Bronchial epithelial cell (primary cell): ENCODE measurements at places on chromosomes 13 and 19.

GRCh38 chr19:12985049-12985776 is 10.1 kb upstream of the NFIX start:
- DNase-seq, result no peak

DNA sequence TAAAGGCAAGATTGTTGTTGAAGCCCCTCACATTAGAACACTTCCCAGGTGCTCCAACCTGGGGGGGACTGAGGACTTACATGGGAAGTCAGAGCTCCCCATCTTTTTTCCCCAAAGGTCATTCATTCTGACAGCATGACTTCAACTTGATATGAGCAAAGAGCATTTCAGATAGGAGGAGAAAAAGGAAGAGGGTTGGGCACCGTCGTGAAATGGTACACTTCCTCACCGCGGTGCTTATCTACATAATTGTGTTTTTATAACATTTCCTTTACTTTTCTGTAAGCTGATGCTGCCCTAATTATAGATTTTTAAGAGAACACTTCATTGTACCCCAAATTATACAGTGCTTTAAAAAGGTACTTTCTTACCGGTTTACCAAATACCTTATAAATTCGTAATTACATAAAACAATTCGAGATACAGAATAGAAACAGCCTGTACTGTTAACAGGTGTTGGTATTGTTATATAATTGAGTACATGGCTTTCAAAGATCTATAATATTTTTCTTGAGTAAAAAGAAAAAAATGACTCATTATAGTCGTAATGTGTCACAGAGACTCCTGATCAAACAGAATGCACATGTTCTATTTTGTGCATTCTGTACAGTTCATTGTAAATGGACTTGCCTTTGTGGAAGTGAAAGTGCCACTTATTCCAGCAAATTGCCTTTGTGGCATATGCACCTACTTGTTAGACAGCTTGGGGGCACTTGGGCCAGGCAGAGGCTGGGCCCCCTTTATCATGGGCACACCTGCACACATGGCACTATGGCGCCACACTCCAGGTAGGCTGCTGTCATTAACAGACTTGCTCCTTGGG is 81.8 kb downstream of the GGACT start:
- DNase-seq, result no peak

GRCh38 chr19:56721714-56722113 is 50.2 kb upstream of the ZNF835 start:
- DNase-seq, result no peak

DNA sequence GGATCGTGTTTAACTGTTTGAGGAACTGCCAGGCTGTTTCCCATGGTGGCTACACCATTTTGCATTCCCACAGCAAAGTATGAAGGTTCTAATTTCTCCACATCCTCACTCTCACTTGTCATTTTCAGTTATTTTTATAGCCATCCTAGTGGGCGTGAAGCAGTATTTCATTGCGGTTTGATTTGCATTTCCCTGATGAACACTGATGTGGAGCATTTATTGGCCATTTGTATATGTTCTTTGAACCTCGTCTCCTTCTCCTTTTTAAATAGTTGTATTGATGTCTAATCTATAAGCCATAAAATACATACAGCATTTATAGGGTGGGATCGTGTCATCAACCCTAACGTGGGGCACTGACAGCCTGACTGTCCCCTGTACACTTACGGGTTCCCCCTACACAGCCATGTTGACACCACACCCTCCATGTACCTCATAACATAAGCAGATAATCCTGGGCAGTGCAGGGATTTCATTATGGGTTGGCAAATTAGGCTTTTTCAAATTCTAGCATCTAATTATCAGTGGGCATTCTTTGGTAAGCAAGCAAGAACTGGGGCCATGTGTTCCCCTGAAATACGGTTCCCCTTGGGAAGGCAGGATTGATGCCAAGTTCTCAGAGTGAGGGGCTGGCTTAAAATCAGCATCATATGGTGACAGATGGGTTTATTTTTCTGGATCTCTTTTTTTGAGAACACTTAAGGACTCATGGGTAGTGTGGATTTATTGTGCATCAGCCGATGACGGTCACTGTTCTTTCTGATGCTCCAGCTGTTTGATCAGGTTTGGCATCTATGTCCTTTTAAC is 11.6 kb upstream of the ZBTB45 start:
- DNase-seq, result no peak

DNA sequence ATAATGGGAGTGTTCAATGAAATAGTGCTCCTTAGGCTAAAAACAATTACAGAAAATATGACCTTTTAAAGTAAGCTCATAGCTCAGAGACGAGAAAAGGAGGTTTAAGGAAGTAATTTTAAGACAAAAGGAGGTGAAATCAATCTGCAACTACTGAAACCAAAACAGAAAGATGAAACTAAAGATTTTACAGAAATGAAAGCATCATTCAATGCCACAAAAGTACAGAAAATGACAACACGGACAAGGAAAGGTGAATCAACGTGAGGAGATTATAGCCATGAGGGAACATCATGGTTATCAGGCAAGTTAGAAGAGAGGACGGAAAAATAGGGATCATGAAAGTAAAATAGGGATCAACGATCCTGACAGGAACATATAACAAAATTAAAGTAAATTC is 745.2 kb downstream of the PCDH17 start:
- no peak for DNase-seq

DNA sequence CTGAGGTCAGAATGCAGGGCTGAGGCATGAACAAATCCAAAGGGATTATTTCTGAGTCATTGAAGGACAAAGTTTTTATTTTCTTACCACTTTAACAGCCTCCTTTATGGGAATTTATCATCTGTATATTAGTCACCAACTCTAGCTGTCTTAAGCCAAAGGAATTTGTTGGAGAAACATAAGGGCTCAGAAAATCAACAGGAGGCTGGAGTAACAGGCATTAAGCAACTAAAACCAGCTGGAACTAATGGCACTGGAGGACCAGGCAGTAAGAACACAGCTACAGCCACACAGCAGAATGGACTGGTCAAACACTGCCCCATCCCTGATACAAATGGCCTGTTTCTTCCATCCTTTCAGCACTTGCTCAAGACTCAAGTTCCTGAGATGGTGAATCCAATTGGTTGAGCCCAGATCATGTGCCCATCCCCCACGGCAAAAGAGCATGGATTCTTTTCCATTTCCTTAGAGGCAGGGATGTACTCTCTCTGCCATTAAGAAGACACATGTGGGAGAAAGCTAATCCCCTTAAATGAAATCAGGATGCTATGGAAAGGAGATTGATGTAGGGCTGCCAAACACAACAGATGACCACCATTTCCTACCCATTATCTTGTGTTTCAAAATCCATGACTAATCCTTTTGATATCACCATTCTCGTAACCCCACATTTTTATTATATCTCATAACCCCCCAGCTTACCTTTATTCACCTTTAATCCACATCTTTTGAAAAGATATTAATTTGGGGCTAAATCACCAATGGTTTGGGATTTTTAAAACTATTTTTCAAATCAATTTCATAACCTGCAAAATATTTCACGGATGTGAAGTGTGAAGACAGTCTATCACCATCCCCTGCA is 157.0 kb upstream of the FNDC3A start:
- DNase-seq, result peak; percentile 88

DNA sequence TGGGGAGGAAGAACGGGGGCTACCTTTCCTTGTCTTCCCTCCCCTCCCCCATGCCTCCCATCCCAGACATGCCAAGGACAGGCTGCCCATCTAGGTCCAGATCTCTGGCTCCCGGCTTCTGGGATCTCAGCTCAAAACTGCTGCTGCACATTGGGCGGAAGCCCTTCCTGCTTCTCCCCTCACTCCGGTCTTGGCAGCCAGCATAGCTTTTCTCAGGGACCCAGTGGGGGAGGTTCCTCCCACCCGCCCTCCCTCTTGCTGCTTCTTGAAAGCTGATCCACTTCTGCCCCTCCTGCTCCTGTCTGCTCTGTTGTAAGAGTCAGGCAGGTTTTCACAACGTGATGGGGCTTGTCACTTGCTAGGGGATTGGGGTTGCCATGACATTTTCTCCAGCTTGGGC is 21.7 kb upstream of the RNF17 start:
- DNase-seq, result peak; percentile 61

- DNase-seq, result no peak
These were observed 61.3 kb upstream of the POMP start for GRCh38 chr13:28597641-28598040.

DNA sequence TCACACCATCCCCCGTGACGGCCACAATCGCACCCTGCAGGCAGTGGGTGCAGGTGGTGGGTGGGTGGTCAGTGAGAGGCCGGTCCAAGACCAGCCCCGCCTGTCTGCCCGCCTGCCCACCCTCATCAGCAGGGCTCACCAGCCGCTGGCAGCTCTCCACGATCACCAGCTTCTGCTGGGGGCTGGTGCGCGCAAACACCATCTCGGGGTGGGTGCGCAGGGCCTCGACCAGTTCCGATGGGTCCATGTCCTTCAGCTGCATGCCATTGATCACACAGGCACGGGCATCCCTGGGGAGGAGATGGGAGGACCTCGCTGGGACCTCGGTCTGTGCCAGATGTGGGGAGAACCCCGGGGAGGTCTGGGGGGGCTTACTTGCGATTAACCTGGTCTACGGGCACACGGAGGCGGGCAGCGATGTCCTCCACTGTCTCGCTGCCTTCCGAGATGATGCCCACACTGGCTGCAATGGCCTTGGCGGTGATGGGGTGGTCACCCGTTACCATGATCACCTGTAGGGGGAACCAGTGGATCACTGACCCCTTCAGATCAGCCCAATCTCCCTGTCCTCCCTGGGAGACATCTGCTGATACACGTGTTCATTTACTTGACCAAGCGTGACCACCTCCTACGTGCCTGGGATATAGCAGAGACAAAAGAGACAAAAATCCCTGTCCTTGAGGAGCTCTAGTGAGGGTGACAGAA is 8.0 kb downstream of the ATP4A start:
- DNase-seq, result no peak

GRCh38 chr13:83992566-83993358 is 110.5 kb upstream of the SLITRK1 start:
- DNase-seq, result no peak

DNA sequence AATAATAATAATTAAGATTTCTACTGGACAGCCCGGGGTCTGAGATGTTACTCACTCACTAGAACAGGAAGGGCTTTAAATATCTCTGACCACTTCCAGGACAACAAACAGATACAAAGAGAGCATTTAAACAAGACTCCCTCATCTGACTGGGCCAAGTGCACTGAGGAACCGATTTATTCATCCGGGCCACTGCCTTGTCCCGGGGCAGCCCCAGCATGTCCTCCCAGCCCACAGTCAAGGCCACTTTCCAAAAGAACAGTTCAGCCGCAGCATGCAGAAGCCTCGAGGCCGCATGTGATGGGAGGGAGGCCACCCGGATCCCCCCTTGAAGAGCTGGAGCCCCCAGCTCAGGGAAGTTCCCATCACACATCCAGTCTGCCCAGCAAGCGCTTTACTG is 30.5 kb downstream of the MLLT1 start:
- no peak for DNase-seq
